ENCODE measurements at places on chromosomes 4 and X.

GRCh38 chrX:1649621-1650020 is 34.8 kb downstream of the ASMT start:
- no peak for DNase-seq

GRCh38 chr4:6401797-6402196 is 70.6 kb downstream of the PPP2R2C start:
- no peak for DNase-seq

DNA sequence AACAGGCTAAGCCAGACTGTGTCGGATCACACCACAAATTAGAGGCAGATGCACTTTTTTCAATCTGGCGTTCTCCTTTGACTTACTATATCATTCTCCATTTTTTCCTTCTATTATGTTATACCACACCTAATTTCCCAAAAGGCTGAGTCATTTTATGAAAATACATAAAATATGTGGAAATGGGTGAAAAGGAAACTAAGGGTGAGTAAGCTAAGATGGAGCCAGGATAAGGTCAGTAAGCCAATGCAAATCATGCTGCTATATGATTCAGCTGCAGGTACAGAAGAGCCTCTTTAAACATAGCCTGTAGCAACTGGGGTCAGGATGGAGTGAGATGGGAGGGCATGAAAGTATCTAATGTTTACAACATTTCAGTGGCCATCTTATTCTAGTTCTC is 94.0 kb upstream of the TEX13A start:
- no peak for DNase-seq

DNA sequence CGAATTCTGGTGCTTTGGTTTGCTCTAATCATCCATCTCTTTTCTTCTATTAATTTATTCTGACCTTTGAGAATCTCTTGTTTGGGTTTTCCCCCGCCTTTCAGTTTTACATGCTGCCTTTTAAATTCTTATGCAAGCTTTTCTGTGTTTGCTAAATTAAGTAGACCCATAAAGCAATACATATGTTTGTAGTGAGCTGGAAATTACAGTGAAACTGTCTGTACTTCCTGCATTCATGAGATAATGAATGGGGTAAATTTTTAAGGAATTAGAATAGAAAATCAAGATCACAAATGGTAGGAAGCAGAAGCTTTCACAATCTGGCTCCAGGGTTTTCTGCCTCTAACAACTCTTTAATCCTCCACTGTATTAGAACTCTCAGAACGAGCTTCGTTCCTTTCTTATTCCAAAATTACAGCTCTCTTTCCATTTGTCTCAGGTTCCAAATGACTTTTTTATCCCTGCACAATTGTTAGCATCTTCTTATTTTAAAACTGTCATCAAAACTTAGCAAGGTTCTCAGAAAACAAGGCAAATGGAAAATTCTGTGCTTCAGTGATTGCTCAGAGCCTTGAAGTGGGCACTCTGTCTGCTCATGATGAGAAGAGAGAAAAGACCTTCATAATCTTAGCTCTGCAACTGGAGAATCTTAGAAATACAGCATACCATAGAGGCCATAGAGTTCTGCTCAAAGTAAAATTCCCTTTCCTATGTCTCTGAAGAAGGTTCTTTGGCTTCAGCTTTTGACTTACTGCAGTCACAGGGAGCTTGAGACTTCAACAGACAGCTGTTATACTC is 108.2 kb downstream of the EGF start:
- no peak for DNase-seq

DNA sequence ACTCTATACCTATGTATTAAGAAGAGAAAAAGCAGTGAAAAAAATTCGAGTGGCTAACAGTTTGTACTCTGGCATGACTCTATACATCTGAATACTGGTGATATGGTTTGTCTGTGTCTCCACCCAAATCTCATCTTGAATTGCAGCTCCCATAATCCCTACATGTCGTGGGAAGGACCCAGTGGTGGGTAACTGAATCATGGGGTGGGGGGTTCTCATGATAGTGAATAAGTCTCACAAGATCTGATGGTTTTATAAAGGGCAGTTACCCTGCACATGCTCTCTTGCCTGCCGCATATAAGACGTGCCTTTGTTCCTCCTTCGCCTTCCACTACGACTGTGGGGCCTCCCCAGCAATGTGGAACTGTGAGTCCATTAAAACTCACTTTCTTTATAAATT is 70.4 kb downstream of the LRBA start:
- DNase-seq: no peak

DNA sequence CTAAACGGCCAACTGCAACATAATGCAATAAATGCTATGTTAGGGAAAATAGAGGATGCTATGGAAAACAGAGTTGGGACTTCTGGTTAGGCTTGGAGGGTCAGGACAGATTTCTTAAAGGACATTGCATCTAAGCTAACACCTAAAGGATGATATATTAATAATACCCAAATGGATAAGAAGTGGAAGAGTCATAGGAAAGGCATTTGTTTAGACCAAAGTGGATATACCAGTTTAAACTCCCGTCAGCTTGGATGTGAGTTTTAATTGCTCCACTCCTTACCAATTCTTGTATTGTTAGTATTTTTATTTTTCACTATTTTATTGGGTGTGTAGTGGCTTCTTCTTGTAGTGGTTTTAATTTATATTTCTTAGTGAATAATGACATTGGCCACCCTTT is 93.9 kb downstream of the PTPN13 start:
- DNase-seq: no peak

DNA sequence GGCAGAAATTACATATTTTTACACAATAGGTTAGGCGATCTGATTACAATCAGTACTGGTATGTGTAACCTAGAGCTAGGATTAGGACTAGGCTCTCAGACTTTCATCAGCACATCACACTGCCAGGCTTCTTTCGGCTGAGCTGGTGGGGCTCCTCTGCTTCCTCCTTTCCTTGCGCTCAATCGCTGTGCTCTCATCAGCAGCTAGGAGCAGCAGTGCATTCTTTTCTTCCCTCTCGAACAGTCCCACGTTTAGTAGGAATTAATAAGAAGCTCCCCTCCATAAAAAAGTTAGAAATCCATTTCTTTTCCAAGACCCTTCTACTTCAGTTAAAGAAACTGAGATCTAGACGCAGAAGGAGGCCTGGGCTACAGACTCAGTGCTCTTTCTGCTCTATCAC is 350.4 kb downstream of the SPRY1 start:
- DNase-seq: no peak

- no peak for DNase-seq
These were observed 264.6 kb downstream of the SPRY1 start for GRCh38 chr4:123661080-123661737.

DNA sequence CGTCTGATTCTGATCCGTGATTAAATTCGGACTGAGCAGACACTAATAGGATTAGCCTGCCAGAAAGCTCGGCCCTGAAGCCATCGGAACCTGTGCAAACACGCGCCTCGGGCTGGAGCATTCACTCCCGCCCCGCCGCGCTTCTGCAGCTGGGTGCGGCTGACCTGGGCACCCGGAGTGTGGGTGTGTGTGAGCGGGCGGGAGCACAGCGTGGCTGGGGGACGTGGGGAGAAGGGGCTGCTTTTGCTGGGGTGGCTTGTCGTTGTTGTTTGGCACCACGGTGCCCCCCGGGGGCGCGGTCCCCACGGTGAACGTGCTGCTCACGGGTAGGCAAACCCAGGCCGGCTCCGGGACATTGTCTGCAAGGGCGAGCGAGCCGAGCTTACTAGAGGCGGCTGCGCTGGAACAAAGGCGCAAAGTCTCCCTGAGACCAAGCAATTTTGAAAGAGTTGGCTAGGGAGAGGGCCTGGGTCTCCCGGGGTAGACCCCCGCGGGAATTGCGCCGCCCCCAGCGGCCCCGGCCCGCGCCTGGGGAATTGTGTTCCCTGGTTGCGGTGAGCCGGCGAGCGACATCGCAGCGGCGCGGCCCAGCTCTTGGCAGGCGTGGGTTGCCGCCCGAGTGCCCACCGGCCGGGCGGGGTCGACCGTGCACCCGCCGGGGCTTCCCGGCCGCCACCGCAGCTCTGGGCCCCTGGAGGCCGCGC is 1.4 kb downstream of the MAMLD1 start:
- DNase-seq: peak; percentile 82

- no peak for DNase-seq
These were observed 31.5 kb upstream of the IL21 start for GRCh38 chr4:122652379-122652778.

DNA sequence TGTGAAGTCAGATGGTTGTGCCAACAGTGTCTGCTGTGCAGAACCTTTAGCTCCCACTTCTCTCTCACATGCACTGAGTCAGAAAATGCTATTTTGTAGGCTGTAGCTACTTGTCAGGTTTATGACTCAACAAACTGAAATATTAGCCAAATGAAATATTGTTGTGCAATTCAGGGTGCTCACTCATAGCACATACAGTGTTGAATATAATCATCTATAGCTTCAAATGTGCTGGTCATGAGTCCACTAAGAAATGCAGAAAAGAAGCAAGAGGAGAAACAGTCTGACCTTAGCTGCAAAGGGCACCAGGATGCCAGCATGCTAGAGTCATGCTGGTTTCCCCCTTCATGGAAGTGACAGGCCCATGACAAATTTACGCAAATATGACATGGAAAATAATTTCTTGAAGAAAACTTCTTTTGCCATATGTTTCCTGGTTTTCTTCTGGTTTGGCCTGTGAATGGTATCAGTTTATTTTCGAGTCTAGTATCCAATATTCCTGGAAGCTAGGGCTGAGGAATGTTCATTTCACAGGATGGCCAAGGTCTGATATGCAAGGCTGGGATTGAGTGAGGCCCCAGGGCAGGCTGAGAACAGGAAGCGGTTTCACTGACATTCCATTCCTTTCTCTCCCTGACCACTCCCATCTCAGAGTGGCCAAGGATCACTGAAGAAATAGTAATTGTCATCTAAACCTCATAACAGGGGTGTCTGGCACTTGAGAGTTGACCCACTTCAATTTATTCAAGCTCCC is 10.3 kb upstream of the CXCL2 start:
- no peak for DNase-seq

DNA sequence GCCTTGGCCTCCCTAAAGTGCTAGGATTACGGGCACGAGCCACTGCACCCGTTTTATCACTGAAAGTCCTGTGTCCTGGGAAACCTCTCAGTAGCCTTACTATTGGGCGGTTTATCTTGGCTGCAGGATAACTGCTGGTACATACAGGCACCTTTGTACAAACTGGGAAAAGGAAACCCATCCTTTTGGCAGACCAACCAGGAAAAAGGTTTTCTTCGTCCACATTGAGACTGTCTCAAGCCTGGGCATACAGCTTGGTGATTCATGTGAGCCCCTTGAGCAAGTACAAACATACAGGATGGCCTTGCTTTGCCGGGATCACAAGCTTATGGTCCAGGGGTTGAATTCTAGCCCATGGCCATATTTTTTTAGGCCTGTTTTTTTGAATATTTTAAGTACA is 32.8 kb downstream of the RWDD4 start:
- DNase-seq: no peak

- no peak for DNase-seq
These were observed 43.3 kb upstream of the CTAG2 start for GRCh38 chrX:154696676-154697045.

DNA sequence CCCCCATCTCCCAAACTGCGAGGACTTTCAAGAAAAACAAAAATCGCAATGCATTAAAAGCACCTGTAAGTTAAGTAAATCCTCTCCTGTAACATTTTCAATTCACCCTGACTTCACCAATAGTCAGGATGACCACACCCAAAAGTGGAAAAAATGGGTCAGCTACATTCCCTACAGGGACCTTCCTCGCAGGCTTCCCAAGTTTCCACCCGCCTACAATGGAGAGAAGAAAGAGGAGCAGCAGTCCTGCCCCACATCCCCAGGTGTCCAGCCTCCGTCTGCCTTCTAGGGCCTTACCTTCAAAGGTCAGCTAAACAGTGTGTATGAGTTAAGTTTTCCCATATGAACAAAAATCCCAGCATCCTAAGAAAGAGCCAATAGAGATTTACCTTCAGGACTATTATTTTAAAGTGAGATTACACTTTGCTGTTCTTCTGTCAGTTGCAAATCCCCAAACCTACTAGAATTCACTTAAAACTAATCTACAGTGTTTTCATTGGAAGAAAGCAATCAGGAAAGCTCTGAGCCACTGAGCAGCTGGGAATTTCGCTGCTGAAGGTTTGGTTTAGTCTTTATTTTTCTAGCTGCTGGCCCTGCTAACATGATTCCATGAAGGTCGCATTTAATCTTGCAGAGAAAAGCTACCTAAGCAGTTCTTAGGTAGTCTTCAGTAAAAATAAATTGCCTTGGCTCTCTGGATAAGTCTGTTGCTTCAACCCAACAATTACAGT is 12.5 kb downstream of the IRF2 start:
- no peak for DNase-seq

DNA sequence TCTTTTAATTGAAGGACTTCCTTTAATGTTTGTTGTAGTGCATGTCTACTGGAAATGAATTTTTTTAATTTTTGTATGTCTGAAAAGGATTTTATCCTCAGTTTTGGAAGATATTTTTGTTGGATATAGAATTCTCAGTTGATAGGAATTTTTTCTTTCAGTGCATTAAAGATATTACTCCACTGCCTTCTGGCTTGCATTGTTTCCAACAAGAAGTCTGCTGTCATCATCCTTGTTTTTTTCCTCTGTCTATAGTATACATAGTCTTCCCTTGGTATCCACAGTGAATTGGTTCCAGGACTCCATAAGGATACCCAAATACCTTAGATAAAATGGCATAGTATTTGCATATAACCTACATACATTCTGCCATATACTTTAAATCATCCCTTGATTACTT is 33.5 kb downstream of the SCD5 start:
- DNase-seq: no peak

- no peak for DNase-seq
These were observed 160.9 kb downstream of the SH2D1A start for GRCh38 chrX:124507246-124507645.

- DNase-seq: no peak
These were observed 156.1 kb downstream of the GRXCR1 start for GRCh38 chr4:43048570-43048969.

DNA sequence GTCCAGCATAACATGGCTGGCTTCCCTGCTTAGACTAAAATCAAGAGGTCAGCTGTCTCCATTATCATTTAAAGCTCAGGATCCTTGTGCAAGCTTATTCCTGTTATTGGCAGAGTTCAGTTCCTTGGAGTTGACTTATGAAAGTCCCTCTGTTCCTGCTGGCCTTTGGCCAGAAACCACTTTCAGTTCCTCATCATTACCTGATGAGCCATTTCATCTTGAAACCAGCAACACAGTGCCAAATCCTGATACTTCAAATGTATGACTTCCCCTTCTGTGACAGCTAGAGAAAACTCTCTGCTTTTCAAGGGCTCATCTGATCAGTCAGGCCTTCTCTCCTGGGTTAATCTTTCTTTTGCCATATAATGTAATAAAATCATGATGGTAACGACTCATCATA is 110.6 kb upstream of the FSTL5 start:
- no peak for DNase-seq

DNA sequence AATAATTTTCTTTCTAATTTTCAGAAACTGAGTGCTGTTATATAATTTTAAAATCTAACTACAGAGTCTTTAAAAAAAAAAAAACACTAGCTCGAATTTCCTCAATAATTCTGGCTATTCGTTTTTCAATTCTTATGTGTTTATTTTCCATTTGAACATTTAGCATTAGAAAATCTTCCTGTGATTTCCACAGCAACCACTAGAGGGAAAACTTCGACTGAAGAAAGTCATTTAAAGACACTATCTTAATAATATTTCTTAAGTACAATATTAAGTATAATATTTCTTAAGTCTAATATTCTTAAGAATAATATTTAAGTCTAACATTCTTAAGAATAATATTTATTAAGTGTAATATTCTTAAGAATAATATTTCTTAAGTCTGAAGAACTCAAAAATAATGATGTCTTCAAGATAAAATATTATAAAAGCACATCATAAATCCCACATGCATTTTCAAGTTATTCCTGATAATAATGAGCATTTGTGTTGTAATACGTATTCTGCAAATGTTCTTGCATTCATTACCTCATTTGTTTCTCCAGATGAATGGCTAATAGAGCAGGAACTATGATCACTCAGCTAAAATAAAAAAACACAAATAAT is 118.4 kb upstream of the WDR17 start:
- no peak for DNase-seq
